Stimulated activated CD8-positive, alpha-beta memory T cell treated with anti-CD3 and anti-CD28 coated beads, Interleukin-4, amount 100 ng/mL, for 24 hours (primary cell): ENCODE measurements at places on chromosomes 6 and 20.

DNA sequence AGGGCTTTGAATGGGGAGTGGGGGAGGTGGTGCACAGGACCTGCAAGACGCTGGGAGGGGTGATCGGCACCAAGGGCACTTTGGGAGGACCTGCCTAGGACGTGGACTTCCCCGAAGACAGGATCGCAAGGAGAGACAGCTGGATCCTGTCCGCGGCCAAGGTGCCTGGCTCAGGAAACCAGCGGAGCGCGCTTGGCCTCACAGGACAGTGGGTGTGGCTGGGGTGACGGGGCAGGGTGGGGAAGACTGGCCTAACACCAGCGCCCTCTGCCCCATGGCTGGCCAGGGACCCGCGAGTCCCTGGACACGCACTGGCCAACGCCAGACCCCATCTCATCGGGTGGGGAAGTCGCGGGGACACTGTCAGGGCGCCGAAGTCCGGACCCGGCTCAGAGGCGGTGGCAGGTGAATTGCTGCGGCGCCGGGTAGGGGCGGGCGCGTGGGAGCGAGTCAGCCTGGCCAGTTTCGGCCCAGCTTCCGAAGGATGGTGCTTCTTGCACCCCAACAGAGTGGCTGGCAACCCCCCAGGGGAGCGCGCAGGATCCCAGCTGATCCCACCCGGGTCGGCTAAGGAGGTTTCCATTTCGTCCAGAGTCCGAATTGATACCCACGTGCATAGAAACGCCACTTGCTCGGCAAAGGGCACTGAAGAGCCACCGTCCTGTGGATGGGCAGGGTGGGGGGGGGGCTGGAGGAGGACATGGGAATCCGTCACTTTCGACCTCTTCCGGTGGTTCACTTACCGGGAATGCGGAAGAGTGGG lies 785 bp upstream of the THBD start:
- DNase-seq: no peak

GRCh38 chr6:152552616-152553209 lies 84.4 kb downstream of the SYNE1 start:
- DNase-seq: peak; percentile 29

GRCh38 chr6:54718541-54719023 lies 128.0 kb upstream of the FAM83B start:
- DNase-seq: no peak

DNA sequence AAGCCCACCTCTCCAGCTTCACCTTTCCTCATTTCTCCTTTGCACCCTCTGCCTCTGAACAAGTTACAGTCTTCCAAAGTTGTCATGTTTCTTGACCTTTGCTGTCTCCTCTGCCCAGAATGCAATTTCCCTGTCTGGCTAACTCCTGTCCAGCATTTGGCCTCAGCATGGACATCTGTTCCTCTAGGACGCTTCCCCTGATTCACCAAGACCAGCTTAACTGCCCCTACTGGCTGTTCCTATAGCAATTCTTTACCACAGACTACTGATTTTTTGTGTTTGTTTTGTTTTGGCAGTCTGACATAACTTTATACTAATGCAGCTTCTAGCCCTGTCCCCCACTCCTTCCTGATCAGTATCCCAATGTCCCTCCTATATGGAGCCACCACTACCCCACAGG lies 13.4 kb downstream of the GNL1 start:
- DNase-seq: no peak

DNA sequence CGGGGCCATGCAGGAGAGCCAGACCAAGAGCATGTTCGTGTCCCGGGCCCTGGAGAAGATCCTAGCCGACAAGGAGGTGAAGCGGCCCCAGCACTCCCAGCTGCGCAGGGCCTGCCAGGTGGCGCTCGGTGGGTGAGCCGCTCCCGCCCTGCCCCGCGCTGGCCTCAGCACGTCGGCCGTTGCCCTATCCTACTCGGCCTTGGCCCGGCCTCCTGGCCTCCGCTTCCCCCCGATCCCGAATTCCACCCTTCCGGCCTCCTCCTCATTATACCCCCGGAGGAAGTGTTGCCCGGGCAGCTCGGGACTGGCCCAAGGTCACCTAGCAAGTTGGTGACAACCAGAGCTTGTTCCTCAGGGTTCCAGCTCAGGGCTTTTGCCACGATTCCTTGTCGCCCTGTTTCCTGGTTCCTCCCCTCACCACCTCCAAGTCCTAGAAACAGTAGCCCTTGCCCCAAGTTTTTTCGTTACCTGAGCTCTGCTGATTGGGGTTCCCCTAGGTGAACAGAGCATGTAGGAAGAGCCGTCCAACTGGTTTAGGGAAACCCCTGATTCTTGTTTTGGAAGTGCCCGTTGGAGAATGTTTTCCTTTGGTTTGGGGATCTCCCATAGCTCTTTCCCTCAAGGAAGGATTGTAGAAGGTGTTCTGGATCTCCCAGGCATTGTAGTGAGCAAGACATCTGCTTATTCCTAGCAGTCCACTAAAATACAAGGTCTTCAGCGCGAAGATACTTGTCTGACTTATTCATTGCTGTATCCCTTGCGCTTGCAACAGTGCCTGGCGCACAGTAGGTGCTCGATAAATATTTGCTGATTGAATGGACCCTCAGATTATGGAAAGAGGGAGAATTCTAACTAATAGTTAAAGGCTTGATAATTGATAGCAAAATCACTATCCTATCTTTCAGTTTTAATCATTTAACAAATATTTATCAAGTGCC lies 641 bp downstream of the ARFGEF2 start:
- no peak for DNase-seq

- no peak for DNase-seq
These were observed 107.0 kb upstream of the BMP2 start for GRCh38 chr20:6660441-6660840.

DNA sequence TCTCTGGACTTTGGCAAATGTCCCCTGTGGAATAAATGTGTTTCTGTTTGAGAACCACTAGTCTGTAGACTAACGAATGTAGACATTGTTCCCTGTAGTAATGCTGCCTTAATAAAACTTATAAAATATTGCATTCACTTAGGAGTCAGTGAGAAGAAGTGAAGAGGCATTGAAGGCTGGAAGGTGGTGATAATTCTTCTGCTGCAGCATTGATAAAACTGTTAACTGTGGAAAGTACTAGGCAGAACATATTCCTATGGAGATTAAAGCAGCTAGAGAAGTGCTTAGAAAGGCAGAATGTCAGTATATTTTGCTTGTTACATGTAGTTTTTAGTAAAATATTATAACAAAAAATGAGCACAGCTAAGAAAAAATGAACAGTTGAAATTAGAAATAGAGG lies 4.8 kb downstream of the PGK2 start:
- DNase-seq: no peak

DNA sequence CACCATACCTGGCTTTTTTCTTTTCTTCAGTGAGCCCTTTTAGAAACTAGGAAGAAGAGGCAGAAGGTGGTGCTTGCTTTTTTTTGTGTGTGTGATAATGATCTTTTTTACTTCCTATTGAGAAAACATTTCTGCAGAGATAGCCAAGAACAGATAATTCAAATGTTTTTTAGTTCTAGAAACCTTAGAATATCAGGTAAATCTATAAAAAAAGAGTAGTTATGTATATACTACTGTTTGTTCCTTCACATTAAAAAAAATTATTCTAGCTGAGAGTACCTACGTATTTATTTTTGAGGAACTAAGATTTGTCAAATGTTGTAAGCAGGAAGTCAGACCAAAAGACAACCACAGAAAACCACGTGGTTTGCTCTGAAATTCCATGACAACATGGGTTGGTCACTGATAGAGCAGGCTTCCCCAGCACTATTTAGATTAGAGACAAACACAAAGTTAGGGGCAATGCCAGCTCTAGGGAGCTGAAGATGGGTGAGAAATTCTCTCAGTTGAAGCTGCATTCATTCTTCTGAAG lies 12.8 kb downstream of the STK4 start:
- DNase-seq: peak; percentile 41

GRCh38 chr6:41470029-41470330 lies 76.2 kb upstream of the FOXP4 start:
- DNase-seq: no peak

- no peak for DNase-seq
These were observed 411.7 kb downstream of the EPM2A start for GRCh38 chr6:145323646-145324045.

DNA sequence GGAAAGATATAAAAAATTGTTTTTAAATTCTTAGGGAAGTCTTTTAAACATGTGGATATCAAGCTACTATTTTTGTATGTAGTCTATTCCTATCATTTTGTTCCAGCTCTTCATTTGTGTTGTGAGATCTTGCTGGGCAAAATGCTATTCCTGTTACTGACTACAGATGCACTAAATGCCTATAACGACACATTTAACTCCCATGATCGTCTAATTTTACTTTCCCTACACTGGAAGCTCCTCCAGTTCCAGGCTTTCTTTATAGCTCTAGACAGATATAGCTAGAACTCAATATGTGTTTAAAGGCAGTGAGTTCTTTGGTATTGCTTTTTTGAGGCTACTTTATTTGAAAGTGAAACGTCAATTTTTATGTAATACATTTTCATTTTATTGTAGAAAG lies 971.5 kb upstream of the CITED2 start:
- no peak for DNase-seq
